ENCODE measurements at places on chromosomes 7 and 10.

DNA sequence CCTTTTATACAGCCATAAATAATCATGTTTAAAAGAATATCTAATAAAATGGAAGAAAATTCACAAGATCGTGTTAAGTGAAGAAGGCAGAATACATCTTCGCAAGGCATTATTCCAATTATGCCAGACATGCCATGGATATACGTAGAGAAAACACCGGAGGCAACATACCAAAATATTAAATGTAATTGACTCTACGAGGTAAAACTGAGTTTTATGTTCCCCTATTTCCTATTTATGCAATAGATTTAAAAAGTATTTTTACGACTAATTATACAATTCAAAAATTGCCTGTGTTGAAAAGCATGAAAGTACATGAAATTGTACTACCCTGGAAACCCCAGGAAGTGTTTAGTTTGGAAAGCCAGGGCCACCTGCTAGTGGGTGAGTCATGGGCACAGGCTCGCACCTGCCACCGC, 936 bp upstream of the REPIN1 start:
- no peak for DNase-seq

DNA sequence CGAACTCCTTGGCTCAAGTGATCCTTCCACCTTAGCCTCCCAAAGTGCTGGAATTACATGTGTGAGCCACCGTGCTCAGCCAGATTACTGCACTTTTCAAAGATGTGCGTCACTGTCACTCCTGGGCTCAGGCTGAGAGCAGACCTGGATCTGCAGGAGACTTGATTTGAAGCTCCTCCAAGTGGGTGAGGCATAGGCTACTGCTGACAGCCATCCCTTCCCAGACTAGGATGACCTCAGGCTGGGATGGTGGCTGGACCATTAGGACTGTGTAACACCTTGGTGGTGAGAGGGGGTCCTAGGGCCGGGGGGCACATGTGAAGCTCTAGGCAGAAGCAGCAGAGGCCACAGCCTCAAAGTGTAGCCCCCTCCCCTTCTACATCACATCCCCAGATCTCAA, 8.2 kb upstream of the SRRM3 start:
- DNase-seq: no peak

- no peak for DNase-seq
These were observed 866 bp downstream of the CNOT4 start for GRCh38 chr7:135508883-135509588.

DNA sequence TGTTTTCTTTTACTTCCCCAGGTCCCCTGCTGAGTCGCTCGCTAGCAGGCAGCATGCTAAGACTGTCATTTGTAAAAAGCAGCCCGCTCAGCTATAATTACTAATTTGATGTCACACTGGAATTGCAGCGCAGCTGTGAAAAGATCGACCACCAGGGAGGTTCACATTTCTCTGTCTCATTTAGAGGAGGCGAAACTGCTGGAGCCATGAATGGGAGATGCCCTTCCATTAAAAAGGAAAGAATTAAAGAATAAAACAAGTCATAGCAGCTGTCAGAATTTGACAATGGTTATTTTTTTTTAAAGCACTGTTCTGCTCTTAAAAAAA, 153.5 kb downstream of the PIP4K2A start:
- no peak for DNase-seq

- no peak for DNase-seq
These were observed 215.8 kb downstream of the FOXP2 start for GRCh38 chr7:114630201-114630990.

- no peak for DNase-seq
These were observed 84.8 kb upstream of the NRP1 start for GRCh38 chr10:33419311-33419710.

DNA sequence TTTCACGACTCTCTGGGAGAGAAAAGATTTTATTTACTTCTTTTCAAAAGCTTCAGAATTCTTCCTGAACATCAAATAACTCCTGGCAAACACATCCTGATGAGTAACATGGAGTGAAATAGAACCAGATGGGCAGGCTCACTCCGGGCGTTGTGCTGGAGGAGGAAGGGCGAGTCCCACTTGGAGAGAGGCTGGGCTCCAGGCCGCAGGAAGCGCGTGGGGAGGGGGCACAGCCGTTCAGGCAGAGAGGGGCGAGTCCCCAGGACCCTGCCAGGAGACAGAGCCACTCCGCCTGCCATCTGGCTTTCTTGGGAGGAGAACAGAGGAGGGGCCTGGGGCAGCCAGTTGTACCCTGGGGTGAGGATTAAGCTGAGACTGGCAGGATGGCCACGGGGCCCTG, 265.9 kb upstream of the ZMIZ1 start:
- DNase-seq: no peak

DNA sequence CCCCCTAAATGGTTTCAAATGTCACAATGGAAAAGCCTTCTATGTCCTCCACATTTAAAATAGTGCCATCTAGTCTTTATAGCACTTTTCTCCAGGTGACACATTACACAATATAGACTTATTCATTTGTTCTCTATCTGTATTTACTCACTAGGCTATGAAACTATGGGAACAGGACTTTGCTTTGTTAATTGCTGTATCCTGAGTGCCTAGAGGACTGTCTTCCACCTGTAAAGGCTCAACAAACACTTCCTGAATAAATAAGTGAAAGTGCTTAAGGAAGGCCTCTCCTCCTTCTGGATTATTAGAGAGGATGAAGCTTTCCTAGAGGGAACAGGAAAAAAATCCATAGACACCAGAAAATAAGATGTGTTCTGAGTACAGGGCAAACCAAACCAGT, 397.6 kb upstream of the LRRN3 start:
- no peak for DNase-seq

- no peak for DNase-seq
These were observed 19.0 kb upstream of the TRIM56 start for GRCh38 chr7:101066141-101066832.

- DNase-seq: no peak
These were observed 16.7 kb downstream of the P4HA1 start for GRCh38 chr10:73079779-73080541.

DNA sequence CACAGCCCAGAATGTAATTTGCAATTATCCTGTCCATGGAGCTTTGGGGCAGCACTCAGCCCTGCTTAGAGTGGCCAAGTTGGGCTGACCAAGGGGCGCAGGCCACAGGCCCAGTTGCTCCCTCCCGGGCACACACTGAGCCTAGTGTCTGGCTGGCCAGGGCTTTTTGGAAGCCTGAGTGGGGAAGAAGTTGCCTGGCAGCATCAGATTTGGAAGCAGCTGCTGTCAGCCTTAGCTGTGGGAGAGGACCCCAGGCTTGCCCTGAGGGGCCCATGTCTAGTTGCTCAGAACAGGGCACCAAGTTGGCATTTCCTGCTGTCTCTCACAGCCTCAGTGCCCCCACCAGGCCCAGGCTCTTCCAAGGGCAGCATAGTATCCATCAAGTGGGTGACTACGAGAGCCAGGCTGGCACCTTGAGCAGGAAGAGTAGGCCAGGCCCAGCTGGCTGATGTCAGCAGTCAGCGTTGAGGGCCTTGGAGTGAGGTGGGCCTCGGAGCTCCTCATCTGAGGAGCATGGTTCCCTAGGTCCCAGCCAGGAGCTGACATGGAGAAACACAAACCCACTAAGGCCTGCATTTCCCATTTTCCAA, 14.4 kb downstream of the ANTXRL start:
- DNase-seq: no peak

- no peak for DNase-seq
These were observed 1.5 kb downstream of the C1QL3 start for GRCh38 chr10:16519908-16520861.

GRCh38 chr10:114632869-114633715, 25.0 kb downstream of the ABLIM1 start:
- DNase-seq: no peak
